Activated naive CD4-positive, alpha-beta T cell treated with anti-CD3 and anti-CD28 coated beads, Interleukin-2, amount 10 ng/mL, durations not matched to agents 7 days and 5 days (primary cell): ENCODE measurements at places on chromosomes 11 and 22.

DNA sequence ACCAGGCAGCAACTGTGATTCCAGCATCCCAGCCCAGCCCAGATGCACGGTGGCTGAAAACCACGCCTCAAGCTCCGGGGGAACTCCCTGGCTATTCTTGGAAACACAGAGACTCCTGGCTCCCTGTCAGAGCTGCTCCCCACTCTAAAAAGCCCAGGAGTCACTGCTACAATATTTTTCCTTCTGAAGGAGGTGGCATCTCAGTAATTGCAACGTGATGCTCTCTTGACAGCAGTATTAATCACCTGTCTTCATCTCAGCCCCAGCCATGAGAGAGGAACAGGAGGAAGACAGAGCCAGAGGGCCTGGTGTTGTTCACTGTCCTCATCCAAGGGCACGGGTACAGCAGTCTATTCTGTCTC lies 26.9 kb downstream of the DRD2 start:
- no peaks in the 10 kb centered on the region for H3K36me3 ChIP-seq
- no peak overlapping the region for H3K4me3 ChIP-seq
- H3K27me3 ChIP-seq = peaks cover 16% of the 10 kb centered on the region
- no peak overlapping the region for H3K27ac ChIP-seq
- no peak for DNase-seq

- no peaks in the 10 kb centered on the region for H3K36me3 ChIP-seq
- H3K27me3 ChIP-seq = peaks cover 10% of the 10 kb centered on the region
- H3K27ac ChIP-seq = no peak overlapping the region
- no peak overlapping the region for H3K4me3 ChIP-seq
Observed at GRCh38 chr11:70135625-70136059, 57.5 kb downstream of the ANO1 start.

GRCh38 chr22:49979587-49980264 lies 19.2 kb downstream of the PIM3 start:
- H3K27me3 ChIP-seq = peaks cover 29% of the 10 kb centered on the region
- H3K4me3 ChIP-seq = no peak overlapping the region
- no peak for DNase-seq
- H3K27ac ChIP-seq = no peak overlapping the region

DNA sequence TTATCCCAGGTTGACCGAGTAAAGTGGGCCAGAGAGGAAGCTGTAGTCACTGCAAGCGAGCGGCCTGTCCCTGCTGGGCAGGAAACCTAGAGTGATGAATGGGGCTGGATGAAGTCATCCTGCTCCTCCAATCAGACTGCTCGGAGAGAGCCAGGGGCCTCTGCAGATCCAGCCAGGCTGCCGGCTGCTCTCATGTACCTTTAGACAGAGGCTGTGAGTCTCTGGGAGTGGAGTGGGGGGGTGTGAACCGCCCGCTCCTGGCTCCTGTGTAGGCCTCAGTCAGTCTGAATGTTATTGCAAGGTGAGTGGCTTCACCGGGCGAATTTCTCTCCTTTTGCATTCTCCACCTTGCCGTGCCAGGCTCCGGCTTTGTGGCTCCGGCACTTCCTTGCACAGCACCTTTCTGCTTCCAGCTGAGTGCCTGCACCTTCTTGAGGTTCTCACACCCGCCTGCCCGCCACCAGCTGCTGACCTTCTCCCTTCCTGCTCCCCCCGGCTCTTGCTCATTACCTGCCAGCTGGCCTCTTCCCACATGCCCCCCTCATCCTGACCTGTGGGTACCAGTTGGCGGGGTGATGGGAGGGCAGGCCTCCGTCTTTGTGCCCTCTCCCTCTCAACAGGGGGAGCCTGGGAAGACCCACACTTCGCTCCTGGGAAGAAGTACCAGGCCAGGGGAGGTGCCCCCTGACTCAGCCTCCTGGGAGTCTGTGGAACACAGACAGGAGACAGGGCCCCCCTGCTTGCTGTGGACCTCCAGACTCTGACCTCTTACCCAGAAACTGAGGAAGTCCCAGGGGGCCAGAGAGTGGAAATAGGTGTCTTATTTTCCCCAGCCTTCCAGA lies 79.9 kb downstream of the GRAMD1B start:
- no peak overlapping the region for H3K27ac ChIP-seq
- DNase-seq = no peak
- peaks cover 28% of the 10 kb centered on the region for H3K4me1 ChIP-seq
- no peak overlapping the region for H3K4me3 ChIP-seq
- H3K27me3 ChIP-seq = no peaks in the 10 kb centered on the region

DNA sequence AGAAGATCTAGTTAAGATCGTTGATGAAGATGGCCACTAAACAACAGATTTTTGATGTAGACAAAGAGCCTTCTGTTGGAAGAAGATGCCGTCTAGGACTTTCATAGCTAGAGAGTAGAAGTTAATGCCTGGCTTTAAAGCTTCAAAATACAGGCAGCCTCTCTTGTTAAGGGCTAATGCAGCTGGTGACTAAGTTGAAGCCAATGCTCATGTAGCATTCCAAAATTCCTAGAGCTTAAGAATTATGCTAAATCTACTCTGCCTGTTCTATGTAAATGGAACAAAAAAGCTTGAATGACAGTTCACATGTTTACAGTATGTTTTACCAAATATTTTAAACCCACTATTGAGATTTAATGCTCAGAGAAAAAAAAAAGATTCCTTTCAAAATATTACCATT lies 492.6 kb downstream of the CNTN5 start:
- H3K4me3 ChIP-seq = no peak overlapping the region
- no peak overlapping the region for H3K27ac ChIP-seq
- no peaks in the 10 kb centered on the region for H3K36me3 ChIP-seq
- H3K27me3 ChIP-seq = no peaks in the 10 kb centered on the region
- no peak for DNase-seq

- peaks cover 4% of the 10 kb centered on the region for H3K27me3 ChIP-seq
- H3K4me1 ChIP-seq = peaks cover 40% of the 10 kb centered on the region
- H3K36me3 ChIP-seq = no peaks in the 10 kb centered on the region
Observed at GRCh38 chr22:38205261-38206128, 3.7 kb downstream of the MAFF start.
